CD4-positive, alpha-beta T cell treated with Interleukin-4 for 4 hours (primary cell): ENCODE measurements at places on chromosomes 12 and 14.
A peak's percentile ranks its signal among the peaks of the same experiment; 100 is the strongest.

DNA sequence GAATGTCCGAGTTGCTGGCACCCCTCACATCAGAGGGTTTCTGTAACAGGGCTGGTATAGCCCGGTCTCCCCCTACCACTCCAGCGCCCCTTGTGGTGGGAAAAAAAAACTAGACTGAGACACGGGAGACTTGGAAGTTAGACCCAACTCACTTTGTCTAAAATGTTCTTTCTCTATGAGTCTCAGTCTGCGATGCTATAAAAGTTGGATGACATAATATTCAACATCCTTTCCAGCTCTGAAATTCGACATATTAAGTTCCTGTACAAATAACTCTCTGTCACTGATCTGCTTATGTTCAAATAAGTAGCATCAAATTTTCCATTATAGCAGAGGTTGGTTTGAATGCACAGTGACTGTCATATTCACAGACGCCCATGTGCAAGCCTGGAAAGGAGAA, 25.7 kb upstream of the TC2N start:
- no peak for DNase-seq

DNA sequence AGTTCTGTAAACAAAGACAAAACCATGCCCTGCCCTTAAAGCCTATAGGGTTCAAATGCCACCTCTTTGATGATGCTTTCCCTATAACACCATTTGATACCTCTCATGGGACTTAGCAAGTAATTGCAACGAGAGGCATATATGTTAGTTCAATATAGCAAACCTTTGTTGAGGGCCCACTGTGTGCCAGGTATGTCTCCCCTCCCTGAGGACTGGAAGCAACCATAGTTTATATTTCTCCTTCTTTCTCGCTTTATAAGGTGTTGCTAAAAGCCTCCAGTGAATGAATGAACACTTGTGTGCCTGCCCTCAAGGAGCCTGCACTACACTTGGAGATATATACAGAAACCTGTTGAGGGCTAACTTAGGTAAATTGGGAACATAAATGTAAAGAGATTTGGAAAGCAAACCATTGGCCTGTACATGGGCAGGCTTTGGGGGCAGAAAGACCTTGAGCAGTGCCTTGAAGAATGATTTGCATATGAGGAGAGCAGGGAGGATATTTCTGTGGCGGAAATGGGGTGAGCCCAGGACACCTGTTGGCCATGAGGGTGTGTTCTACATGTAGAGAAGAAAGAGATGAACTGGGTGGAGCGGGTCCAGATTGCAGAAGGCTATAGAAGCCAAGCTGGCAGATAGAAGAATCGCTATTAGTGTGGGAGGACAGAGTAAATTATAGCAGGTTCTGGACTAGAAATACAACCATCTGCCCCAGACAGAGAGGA, 1.8 kb upstream of the CKAP4 start:
- no peak for DNase-seq

DNA sequence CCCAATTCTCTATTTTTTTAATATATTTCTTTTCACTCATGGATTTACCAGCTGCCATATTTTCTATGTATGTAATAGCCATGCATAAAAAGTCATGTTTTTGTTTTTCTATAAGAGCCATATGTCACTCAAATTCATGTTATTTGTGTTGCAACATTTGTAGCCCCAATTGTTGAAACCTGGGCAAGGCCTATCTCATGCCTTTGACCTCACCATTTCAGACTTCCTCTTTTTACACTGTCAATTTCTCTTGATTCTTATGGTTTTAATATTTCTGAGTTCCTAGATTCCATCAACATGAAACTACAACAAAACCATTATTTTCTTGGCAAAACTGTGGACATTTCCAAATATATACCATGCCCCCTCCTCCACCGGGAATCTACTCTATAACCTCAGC, 647.5 kb downstream of the C12orf50 start:
- no peak for DNase-seq

- peak; percentile 65 for DNase-seq
Measured at GRCh38 chr12:25130741-25131188, 64.2 kb downstream of the DNAI7 start.

DNA sequence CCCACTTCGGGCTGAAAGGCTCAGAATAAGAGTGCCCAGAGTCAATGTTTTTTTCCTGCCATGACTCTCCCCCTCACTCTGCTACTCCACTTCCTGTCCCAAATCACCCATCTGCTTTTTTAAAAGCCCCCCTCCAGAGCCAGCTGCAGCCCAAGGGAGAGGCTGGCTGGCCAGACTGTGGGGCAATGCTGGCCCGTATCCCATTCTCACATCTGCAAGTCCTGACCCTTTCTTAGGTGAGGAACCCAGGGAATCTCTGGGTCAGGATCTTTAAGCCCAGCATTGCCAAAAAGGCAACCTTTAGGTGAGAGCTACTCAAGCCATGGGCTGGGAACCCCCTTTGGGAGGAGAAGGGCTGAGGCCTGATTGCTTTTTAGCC, 1.7 kb upstream of the ITGA5 start:
- no peak for DNase-seq

DNA sequence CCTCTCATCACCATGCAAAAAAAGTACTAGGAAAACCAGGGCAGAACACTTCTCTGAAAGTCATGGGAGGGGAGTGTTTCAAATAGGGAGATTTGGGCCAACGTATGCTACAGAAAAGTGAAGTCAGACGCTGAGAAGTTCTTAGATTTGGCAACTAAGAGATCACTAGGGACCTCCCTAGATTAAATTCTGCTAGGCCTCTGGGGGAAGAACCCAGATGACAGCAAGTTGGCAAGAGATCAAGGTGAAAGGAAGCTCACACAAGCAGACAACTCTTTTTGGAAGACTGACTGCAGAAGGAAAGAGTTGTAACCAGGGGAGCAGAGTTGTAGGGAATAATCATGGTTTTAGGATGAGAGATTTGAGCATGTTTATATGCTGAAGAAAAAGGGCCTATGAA, 20.7 kb downstream of the IQSEC3 start:
- no peak for DNase-seq

- DNase-seq, result no peak
Measured at GRCh38 chr14:102697501-102697900, 79.7 kb upstream of the TRAF3 start.

GRCh38 chr14:102220031-102220430, 80.3 kb downstream of the WDR20 start:
- no peak for DNase-seq

GRCh38 chr14:19743256-19743655, at the start of gene OR4Q3:
Gene OR4Q3, plus strand, starts transcription at chr14:19743571.
- no peak for DNase-seq

DNA sequence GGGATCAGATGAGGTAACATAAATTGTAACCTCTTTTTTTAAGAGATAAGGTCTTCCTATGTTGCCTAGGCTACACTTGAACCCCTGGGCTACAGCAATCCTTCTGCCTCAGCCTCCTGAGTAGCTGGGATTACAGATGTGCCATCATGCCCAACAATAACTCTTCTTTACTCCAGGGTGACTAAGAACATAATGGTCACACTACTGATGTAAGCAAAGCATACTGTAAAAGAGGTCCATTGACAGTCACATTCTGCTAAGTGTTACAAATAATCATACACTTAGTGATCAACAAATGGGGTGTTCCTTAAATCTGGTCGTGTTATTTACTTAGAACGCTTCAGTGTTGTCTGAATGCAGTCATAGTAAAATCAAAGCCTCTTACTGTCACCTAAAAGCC, 68.9 kb downstream of the EPS8 start:
- DNase-seq, result no peak

GRCh38 chr14:59333668-59334067, 131.5 kb downstream of the GPR135 start:
- DNase-seq, result no peak

DNA sequence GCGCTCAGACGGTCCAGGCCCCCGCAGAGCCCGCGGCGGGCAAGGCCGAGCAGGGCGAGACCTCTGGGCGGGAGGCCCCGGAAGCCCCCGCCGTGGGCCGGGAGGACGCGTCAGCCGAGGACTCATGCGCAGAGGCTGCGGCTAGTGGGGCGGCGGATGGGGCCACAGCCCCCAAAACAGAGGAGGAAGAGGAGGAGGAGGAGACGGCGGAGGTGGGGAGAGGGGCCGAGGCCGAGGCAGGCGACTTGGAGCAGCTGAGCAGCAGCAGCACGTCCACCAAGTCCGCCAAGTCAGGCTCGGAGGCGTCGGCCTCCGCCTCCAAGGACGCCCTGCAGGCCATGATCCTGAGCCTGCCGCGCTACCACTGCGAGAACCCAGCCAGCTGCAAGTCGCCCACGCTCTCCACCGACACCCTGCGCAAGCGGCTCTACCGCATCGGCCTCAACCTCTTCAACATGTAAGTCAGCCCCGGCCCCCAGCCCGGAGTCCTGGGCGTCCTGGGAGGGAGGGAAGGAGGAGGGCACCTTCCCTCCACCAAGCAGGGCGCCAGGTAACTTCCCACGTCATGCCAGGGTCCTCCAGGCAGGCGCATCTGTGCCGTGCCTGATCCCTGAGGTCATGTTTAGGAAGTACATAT, 72.4 kb downstream of the IQSEC3 start:
- DNase-seq, result no peak

DNA sequence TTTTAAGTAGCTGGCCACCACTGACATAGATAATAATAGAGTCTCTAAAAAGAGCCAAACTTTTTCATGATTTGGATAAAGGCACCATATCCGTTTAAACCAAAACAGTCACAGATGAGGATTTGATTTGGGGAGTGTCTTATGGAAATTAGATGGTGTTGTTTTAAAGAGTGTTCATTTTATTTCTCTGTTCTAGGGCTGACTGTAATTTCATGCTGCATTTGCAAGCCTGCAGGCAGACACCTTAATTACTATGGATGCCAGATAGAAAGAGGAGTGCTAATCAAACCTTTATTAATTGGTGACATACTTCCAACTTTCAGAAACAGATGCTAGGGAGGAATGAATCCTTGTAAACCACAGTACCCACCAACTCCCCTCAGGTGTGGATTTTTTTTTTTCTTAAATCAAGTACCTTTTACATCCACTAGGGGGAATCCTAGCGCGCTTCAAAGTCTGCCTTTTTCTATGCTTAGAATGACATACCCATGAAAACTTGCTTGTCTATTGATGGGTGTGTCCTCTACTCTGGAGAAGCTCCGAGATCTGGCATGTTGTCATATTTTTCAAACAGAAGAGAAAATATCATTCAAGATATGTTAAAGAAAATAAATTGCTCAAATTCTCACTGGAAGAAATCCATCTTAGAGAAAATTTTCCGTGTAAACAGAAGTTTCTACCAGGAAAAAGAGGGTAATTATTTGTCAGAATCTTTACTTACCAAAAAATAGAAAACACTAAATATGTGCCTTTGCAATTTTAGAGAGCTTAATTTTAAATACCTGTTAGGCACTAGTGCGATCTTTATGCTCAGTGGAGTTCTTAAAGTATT, 14.2 kb upstream of the PLXNC1 start:
- peak; percentile 57 for DNase-seq

DNA sequence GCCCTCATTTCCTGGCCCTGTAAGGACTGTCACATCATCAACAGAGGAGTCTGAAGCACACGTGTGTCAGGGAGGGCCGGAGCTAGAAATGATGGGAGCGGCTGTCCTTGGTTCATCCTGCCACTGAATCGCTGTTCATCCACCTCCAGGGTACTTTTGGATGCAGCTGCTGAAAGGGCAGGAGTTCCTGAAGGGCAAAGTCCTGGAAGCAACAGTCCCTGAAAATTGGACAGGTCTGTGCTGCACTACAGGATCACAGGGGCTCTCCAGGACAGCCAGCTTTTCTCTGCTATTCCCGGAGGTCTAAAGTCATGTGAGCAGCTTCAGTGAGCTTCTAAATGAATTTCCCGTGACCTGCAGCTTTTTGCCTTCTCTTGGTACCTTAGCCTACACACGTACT, 17.7 kb downstream of the POU6F1 start:
- DNase-seq, result no peak

GRCh38 chr12:127770118-127770517, 496.9 kb upstream of the TMEM132C start:
- DNase-seq, result no peak

- DNase-seq, result no peak
Measured at GRCh38 chr12:84632556-84632955, 280.0 kb downstream of the SLC6A15 start.

DNA sequence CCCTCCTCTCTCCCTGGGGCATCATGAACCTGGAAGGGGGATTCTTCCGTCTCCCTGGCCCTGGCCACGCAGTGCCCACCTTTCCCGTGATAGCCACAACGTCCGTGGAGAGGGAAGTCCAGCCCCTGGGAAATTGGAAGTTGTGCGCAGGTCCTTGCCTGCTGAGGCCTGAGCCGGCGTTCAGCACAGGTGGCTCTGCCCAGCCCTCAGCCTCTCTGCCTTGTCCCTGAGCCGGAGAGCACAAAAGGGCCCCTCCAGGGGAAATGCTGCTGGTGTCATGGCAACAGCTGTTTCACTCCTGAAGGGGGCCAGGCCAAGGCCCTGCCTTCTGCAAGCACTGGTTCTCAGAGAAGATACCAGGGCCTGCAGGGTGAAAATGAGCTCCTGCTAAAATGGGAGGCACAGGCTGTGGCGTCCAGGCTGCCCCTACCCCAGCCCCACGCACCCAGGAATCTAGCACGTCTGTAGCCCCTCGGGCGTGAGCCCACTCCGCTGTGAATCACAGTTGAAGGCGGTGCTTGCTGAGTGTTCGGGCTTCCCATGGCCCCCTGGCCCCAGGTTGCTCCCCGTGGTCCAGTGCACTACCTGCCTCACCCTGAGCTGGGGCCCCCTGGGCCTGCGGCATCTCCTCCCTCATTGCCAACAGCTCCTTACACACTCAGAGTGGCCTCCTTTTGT, 149.4 kb downstream of the ADGRD1 start:
- DNase-seq, result no peak
